ENCODE measurements at places on chromosomes 4 and X.

DNA sequence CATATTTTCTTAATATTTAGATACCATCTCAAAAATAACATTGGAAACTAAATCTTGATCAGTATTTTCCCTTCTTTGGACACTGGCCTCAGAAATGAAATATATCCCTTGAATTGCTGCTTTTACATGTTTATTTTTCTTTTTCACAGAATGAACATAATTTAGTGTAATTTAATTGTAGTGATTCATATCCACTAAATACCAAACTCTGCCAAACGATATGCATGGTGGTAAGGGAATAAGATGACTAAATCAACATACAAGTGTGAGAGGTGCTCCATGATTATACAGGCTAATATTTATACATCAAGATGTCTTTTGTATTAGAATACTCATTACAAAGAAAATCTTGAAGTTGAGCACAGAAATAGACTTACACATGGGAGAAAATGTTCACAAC, 216.8 kb upstream of the PACRGL start:
- no peak for DNase-seq

GRCh38 chrX:52983321-52984000, 25.1 kb upstream of the FAM156A start:
- no peak for DNase-seq

DNA sequence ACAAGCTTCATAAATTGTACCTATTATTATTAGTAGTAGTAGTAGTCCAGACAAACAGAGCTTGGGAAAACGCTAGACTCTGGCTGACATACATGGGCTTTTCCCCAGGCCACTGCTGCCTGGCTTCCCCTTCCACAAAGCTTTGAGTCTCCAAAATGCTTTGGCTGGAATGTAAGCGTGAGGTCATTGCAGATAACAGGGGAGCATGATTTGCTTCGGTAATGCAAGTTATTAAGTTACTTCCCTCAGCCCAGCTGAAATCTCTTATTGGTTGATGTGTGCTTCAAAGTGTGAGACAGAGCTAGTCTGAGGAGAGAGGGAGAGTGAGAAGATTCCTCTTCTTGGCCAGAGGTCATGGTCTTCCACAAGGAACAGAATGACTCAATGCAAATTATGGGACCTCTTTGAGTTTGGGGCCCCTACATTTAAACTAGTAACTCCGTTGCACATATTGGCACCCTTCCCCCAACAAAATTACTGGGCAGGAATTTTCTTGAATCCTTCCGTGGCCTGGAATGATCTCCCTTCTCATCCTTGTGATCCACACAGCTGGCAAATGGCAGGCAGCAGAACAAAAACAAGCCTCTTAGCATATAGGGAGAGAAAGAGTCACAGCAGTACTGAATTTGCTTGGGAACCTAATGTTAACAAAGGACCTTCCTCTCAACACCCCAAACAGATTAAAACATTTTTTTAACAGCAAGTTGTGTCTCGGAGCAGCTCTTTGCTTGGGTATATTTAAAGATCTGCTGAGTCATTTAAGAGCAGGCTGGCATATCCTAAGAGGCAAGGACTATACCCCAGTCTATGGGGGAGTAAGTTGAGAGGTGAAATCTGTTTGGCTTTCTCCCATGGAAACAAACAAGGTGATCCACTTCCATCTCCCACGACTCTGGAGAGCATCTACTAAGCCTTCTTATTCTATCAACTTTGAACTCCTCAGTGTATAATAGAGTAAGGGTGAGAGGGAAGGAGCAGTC, 19.9 kb downstream of the AR start:
- no peak for DNase-seq

DNA sequence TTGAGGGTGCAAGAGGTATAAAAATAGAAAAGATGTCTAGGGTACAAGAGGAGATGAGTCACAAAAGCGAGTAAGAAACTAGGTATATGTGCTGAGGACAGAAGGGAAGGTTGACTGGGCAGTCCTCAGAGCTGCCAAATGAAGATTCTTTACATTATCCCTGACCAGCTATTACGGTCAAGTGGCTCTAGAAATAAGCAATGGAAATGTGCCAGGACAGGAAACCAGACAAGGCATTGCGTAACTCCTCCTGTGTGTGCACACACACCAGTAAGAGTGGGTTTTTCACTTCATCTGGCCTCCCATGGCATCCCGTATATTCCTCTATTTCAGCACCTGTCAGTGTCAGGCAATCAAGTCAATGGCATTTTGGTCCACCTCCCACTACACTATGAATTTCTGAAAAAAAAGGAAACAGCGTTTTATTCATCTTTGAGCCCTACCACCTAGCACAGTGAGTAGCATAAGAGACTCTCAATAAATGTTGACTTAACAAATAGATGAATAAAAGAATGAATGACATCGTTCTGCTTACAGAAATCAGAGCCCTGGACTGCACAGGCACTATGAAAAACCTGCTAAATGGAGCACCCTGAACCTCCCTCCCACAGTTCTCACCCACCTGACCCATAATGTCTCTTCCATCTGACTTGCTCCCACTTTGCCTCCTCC, 62.6 kb upstream of the KLF3 start:
- DNase-seq, result no peak

GRCh38 chr4:71260544-71260943, 78.3 kb upstream of the SLC4A4 start:
- no peak for DNase-seq
